T-helper 2 cell treated with Interferon-gamma antibody and Interleukin-4, amounts not matched to agents 5 μg/mL and 100 μg/mL, for 36 hours (primary cell): ENCODE measurements at places on chromosomes 2 and 18.

DNA sequence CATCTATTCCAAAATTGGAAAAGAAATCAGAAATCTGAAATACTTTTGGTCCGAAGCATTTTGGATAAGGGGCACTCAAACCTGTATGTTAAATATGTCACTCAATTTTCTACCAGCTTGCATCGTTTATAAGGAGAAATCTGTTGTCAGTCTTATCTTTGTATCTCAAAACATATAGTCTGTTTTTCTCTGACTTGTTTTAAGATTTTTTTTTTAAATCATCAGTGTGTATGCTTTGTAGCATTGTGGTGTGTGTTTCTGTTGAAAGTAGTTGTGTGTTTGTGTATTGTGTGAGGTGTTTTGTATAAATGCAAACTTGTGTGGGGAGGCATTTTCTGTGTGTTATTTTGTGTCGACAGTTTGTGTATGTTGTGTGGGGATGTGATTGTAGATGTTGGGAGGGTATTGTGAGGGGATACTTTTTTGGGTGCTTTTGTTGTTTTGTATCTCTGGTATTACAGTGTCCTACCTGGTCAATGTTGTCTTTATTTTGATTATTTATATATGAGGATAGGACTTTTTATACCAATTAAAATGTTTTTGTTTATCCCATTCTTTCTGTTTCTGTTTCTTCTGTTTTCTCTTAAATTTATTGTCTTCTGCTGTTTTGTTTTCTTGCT lies 30.9 kb downstream of the SMCHD1 start:
- DNase-seq, result no peak

- DNase-seq, result no peak
Measured at GRCh38 chr2:181554061-181554830, 97.1 kb downstream of the ITGA4 start.

GRCh38 chr2:151205571-151205970 lies 56.1 kb downstream of the RBM43 start:
- DNase-seq, result no peak

DNA sequence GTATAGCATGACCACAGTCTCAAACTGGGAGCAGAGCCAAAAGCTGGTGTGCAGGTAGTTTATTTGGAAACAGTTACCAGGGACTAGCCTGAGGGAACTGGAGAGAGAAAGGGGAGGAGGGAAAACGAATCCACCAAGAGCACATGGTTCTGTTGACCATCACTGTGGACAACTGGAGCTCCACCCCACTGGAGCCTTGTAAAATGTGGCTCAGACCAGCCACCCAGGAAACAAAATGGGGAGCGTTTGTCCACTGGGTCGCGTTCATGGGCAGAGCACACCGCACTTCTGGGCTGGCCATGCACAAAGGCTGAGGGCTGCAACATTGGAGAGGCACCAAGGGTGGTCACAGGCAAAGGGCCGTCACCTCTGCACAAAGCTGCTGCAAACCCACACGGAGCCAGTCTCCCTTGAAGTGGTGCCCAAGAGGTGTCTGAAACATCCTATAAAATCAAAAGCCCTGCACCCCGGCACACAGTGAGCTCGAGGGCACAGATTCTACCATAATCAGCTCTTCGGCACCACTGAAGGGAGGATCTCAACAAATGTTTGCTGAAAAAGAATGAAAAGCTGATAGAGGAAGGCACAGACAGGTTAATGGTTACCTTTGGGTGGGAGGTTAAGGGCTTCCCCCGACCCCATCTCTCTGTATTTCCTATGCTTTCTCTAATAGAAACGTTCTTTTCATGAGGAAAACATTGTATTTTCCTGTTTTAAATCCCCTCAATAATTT lies 192.9 kb downstream of the INHBB start:
- DNase-seq, result no peak

DNA sequence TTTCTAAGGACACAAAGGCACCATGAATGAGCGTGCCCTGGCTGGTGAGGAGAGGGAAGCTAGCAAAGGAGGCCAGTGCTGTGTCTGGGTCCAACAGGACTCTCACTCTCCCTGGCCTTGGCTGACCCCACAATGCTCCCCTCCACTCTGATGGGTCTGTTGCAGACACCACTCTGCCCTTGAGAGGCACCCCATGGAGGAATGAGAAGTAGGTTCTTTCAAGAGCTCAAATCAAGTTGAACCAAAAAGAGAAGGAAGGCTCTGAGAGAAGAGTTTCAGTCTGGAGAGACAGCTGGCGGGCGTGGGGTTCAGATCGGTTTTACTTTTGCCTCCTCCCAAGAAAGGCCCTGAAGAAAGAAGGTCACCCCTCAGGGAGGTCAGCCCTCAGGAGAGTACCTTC lies 18.4 kb downstream of the TMEM247 start:
- DNase-seq, result no peak

GRCh38 chr18:57040175-57040574 lies 106.7 kb upstream of the BOD1L2 start:
- DNase-seq, result no peak

GRCh38 chr2:102508863-102509262 lies 35.8 kb downstream of the SLC9A4 start:
- no peak for DNase-seq

DNA sequence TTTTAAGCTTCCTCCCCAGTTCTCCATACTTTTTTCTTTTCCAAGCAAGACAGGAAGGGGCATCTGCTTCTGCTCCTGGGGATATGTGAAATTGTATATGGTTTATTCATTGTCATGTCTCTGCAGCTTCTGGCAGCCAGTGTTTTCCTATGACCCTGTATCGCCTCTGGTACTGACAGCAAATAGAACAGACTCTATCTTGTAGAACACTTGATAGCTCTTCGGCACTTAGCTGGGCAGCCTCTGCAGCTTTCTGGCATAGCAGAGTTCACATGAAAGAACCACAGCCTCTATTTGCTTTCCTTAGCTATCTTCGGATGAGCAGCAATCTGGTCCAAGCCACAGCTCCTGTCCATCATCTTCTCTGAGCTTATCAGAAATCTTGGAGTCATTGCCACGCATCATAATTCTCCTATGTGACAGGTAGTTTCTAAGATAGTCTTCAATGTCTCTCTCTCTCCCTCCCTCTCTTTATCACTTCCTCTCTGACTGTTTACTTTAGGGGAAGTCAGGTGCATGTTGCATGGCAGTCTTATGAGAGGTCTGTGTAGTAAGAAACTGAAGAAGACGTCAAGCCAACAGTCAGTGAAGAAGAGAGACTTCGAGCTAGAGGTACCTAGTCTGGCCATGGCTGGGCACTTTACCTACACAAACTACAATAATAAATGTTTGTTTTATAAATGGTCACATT lies 627.7 kb upstream of the CDH2 start:
- no peak for DNase-seq

- no peak for DNase-seq
Measured at GRCh38 chr2:29449499-29449898, 334.3 kb downstream of the CLIP4 start.
